ENCODE measurements at places on chromosomes 4 and X. TPM values are rescaled to one million over a fixed set of nuclear protein-coding genes. Genes with fewer than 3 reads are reported as not detected.
A peak's percentile ranks its signal among the peaks of the same experiment; 100 is the strongest.

DNA sequence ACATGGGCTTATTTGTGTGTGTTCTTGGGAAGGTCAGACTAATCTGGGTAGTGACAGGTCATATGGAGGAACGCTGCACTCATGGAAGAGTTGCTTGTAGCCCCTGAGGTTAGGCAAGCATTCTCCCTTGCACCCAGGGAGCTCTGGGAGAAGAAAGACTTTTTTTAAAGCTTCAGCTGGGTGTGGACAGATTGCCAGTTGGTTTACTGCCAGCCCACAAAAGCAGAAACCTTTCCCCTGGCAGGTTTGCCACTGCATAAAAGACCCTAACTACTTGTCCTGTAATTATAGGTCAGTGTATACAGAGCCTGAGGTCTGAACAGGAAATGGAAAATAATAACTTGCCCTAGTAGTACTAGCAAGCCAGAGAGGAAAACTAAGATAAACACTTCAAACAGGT lies 7.4 kb upstream of the NFKB1 start:
- H3K4me3 ChIP-seq: no peak overlapping the region
- no peak overlapping the region for H3K27ac ChIP-seq
- H3K27me3 ChIP-seq: no peaks in the 10 kb centered on the region
- no peak for DNase-seq
- peaks cover 4% of the 10 kb centered on the region for H3K4me1 ChIP-seq
- no peaks in the 10 kb centered on the region for H3K36me3 ChIP-seq

Gene MAGEB1
- total RNA-seq: not detected

GRCh38 chr4:67702166-67702565 lies 1.2 kb upstream of the UBA6 start:
- H3K27me3 ChIP-seq: no peaks in the 10 kb centered on the region
- peaks cover 16% of the 10 kb centered on the region for H3K4me1 ChIP-seq
- DNase-seq: no peak
- no peak overlapping the region for H3K4me3 ChIP-seq

DNA sequence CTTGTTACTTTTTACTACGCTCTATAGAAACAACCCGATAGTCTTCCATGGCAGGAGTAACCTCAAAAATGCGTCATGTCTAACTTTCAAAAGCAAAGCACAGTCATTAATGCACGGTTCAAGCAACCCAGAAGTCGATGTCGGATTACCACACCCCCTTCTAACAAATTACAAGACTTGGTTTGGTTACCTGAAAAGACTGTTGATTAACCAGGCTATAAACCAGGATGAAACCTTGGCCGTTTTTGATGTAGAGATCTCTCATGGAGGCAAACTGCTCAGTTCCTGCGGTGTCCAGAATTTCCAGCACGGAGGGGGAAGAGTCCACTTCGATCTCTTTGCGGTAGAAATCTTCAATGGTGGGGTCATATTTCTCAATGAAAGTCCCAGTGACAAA lies 2.4 kb downstream of the RAP2C start:
- peak overlapping the region; percentile 96 for H3K27ac ChIP-seq
- H3K27me3 ChIP-seq: no peaks in the 10 kb centered on the region
- H3K4me3 ChIP-seq: peak overlapping the region; percentile 80

DNA sequence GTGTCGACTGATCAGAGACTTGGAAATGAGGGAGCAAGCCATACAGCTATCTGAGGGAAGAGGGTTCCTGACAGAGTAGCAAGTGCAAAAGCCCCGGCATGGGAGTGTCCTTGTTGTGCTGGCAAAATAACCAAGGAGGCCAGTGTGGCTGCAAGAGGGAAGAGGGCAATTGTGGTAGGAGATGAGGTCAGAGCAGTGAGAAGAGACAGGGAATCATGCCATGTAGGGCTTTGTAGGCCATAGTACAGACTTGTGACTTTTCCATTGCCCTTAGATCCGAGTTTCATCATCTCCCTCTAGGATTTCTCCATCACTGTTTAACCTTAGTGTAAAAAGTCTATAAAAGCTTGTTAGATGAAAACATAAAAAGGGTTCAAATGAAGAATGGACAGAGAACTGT lies 76.2 kb downstream of the DOCK11 start:
- no peak overlapping the region for H3K27ac ChIP-seq
- no peak overlapping the region for H3K4me3 ChIP-seq
- H3K36me3 ChIP-seq: peaks cover 60% of the 10 kb centered on the region
- H3K4me1 ChIP-seq: no peaks in the 10 kb centered on the region

DNA sequence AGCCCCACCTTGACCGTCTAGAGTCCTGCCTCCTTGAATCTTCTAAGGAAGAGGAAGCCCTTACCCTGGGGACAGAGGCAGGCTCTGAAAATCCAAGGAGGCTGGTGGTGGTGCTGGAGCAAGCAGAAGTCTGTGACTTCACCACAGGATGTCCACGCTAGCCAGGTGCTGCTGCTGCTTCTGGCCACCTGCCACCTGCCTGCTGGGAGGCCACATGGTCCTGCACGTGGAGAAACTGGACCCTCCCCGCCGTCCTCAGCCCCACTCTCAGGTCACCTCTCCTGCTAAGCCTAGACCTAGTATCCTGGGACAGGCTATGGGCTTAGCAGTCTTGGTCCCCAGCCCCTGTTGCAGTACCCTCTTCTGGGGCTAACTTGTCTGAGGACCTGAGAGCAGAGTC lies 15.8 kb downstream of the TMEM31 start:
- DNase-seq: no peak
- no peaks in the 10 kb centered on the region for H3K4me1 ChIP-seq
- no peak overlapping the region for H3K27ac ChIP-seq
- H3K36me3 ChIP-seq: no peaks in the 10 kb centered on the region

- no peak for DNase-seq
- H3K4me3 ChIP-seq: no peak within 1 kb of the TSS
- no peaks in the 10 kb centered on the region for H3K36me3 ChIP-seq
- no peak within 1 kb of the TSS for H3K27ac ChIP-seq
- H3K4me1 ChIP-seq: peaks cover 10% of the 10 kb centered on the region
Measured at GRCh38 chrX:106802388-106803275, at the start of gene TBC1D8B. TSS of gene TBC1D8B (plus strand) at chrX:106802673. CDS start at chrX:106802854, 181 bp downstream.

Gene PALLD
- 0.95 TPM for total RNA-seq

Gene NR3C2
- 60.4 TPM for total RNA-seq

- H3K36me3 ChIP-seq: no peaks in the 10 kb centered on the region
- DNase-seq: no peak
- H3K27ac ChIP-seq: no peak overlapping the region
- H3K4me1 ChIP-seq: no peaks in the 10 kb centered on the region
Measured at GRCh38 chrX:13511241-13511943, 58.0 kb upstream of the EGFL6 start.

DNA sequence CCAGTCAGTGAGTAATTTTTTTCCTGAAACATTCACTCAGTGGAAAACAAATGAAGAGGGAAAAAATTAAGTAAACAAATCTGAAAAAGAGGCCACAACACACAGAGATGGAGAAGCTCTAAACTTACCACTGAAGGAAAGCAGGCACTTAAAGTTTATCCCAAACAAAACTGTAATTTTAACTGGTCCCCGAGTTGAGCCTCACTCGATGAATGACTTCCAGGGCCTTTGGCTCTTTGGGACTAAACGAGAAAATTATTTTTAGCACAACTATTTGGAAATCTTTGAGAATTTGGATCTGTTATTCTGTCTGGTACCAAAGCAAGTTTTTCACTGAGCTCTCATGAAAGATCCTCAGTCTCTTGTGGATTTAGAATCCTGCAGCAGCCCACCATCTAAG lies at the start of gene C1QTNF7:
C1QTNF7 (plus strand) TSS at position 333 of the 400 bp plus-strand sequence. CDS start 7,711 bp downstream, outside the sequence.
- no peak within 1 kb of the TSS for H3K27ac ChIP-seq
- no peaks in the 10 kb centered on the region for H3K4me1 ChIP-seq
- no peak within 1 kb of the TSS for H3K4me3 ChIP-seq

Gene PRRG3
- total RNA-seq: not detected

GRCh38 chrX:53244610-53245009 lies 19.6 kb upstream of the KDM5C start:
- H3K27me3 ChIP-seq: no peaks in the 10 kb centered on the region
- no peaks in the 10 kb centered on the region for H3K36me3 ChIP-seq
- H3K4me3 ChIP-seq: no peak overlapping the region
- H3K27ac ChIP-seq: no peak overlapping the region
- DNase-seq: no peak

DNA sequence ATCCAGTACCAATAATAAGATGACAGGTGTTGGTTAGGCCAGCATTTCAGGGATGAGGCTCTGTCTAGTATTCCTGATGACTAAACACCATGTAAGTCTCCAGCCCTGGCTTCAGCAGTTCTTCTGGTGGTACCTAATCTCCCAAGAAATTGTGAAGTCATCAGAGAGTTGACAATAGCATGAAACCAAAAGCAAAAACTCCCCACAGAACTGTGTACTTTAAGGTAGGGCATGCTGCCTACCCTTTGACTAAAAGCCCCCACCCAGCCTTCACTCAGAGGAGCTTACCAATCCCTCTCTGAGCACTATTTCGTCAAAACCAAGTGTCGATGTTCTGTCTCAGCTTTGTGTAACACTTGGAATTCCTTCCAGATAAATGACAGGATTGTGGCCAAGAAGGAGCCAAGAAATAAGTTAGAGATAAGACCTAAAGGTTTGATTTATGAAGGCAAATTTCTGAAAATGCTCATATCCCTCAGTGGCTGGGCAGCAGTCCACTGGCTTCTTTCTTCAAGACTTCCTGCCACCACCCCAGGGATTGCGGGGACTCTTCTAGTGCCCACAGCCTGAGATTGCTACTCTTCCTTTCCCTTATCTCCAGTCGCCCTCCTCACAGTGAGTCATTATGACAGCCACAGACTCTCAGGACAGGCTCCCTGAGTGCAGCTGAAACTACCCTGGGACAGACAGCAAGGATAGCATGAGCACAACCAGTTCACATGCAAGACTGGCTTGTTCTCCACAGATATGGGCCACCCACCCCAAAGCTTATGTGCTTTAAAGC lies 67.3 kb upstream of the LHFPL1 start:
- no peaks in the 10 kb centered on the region for H3K4me1 ChIP-seq
- no peaks in the 10 kb centered on the region for H3K27me3 ChIP-seq
- no peak for DNase-seq
- no peaks in the 10 kb centered on the region for H3K36me3 ChIP-seq
- no peak overlapping the region for H3K27ac ChIP-seq

Gene SPATA18
- total RNA-seq: 0.36 TPM

DNA sequence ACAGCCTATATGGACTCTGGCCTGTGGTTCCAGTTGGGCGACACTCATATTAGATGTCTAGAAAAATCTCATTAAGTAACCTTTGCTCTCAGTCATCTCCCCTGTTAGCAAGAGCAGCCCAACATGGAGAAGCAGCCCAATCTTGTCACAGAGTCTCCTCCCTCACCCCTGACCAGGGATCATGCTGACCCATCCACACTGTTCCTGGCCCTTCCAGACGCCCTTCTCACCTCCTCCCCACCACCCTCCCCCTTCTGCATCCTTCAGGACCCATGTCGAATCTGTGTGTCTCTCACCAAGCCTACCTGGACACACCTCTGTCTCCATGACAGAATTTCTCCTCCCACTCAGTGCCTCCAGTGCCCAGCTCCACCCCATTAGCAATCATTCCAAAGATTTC lies 190.1 kb downstream of the STIM2 start:
- H3K4me3 ChIP-seq: no peak overlapping the region
- no peaks in the 10 kb centered on the region for H3K36me3 ChIP-seq
- no peak overlapping the region for H3K27ac ChIP-seq
- DNase-seq: no peak
- peaks cover 29% of the 10 kb centered on the region for H3K27me3 ChIP-seq
- H3K4me1 ChIP-seq: peaks cover 3% of the 10 kb centered on the region

DNA sequence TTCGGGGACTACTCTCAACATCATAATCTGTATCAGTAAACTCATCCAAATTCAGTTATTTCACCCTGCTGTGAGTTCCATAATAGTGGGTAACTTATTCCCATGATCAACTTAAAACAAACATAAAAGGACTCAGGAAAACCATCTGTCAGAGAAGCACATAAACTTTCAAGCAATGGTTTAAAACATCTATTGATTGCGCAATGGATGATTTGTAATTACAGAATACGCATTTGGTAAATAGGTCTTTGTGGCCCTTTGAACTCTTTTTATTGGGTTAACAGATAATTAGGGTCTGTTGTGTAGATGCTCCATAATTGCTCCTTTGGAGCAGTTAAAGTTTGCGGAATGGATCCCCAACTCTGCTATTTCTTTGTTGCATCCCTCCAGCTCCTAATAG lies 115.3 kb downstream of the KIT start:
- H3K4me3 ChIP-seq: no peak overlapping the region
- no peaks in the 10 kb centered on the region for H3K4me1 ChIP-seq
- DNase-seq: no peak
- H3K36me3 ChIP-seq: no peaks in the 10 kb centered on the region

- no peak overlapping the region for H3K4me3 ChIP-seq
- H3K27me3 ChIP-seq: no peaks in the 10 kb centered on the region
- no peak overlapping the region for H3K27ac ChIP-seq
- no peaks in the 10 kb centered on the region for H3K36me3 ChIP-seq
- DNase-seq: no peak
Measured at GRCh38 chr4:20614816-20615215, 85.4 kb upstream of the PACRGL start.

DNA sequence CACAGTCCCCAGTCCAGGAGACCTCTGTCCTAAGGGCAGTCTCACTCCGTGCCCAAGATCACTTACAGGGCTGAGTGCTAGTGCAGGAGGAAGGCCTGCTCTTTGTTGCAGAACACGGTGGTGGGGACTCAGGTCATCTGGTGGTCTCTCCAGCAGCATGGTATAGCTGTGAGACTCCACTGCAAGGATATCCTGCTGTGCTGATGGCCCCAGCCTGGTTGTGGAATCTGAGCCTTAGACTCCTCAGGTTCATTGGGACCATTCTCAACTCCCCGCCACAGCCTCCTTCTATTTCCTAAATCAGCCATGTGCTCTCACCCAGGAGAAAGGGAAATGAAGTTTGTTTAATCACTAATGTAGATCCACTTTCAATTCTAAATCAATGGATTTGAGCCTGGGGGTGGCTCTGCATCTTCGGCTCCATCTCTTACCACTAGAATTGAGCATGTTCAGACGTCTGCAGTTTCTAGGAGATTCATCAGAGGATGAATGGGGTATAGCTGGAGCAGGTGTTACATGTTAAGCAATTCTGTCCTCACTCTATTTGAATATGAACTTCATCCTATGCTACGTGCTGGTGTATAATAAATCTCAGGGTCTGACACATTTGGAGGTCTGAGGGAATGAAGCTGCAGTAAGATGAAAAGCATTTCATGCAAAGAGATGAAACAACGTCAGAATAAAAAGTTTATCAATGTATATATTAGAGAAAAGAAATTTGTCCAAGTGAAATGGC lies 189.2 kb downstream of the MGST2 start:
- peaks cover 18% of the 10 kb centered on the region for H3K4me1 ChIP-seq
- H3K4me3 ChIP-seq: no peak overlapping the region
- H3K27me3 ChIP-seq: peaks cover 4% of the 10 kb centered on the region
- no peak overlapping the region for H3K27ac ChIP-seq
- no peaks in the 10 kb centered on the region for H3K36me3 ChIP-seq

DNA sequence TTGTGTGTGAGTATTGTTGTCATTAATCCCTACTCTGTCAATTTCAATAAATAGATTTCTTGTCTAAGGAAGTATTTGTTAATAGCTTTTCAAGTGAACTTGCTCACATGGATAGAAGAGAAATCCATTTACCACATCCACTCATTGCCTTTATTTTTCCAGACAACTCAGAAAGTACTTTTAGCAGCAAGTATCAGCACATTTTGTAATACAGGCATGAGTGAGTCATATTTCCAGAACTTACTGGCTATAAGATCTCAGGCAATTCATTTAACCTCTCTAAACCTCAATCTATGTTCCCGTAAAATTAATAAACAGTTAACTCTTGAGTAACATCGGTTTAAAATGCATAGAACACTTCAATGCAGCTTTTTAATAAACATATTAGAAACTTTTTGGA lies 317.9 kb upstream of the PCDH7 start:
- no peaks in the 10 kb centered on the region for H3K27me3 ChIP-seq
- no peak overlapping the region for H3K27ac ChIP-seq
- H3K4me3 ChIP-seq: no peak overlapping the region
- no peak for DNase-seq
- no peaks in the 10 kb centered on the region for H3K36me3 ChIP-seq

Gene AMELX
- total RNA-seq: not detected

Gene SNCA
- not detected for total RNA-seq
